ENCODE measurements at places on chromosomes 6 and 20.

DNA sequence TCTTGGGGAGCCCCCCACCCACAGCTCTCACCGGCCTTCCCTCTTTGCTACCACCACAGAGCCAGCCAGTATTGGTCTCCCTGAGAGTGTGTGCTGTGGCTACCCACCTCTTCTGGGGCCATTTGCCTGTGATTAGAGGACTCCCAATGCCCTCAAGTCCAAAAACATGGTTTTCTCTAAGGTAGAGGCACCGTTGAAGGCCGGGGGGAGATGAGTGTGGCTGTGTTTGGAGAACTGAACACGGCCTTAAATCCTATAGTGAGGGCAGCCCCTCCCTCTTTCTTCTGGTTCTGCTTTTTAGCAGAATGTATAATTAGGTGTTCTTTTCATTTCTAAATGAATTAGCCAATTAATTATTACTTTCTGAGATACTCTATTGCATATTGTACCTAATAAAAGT, 2.5 kb downstream of the CCR6 start:
- DNase-seq = no peak

- no peak for DNase-seq
Observed at GRCh38 chr6:152404086-152404857, 232.9 kb downstream of the SYNE1 start.

GRCh38 chr6:24537771-24538385, 43.1 kb downstream of the ALDH5A1 start:
- DNase-seq = no peak

GRCh38 chr6:121548131-121548530, 112.7 kb downstream of the GJA1 start:
- DNase-seq = no peak

- DNase-seq = no peak
Observed at GRCh38 chr20:25076201-25076600, 5.7 kb downstream of the VSX1 start.
